NCI-H1436 (cell line): ENCODE measurements at places on chromosomes 5 and 9.

- no peak for DNase-seq
These were observed 122.6 kb downstream of the SAXO1 start for GRCh38 chr9:18910435-18910834.

DNA sequence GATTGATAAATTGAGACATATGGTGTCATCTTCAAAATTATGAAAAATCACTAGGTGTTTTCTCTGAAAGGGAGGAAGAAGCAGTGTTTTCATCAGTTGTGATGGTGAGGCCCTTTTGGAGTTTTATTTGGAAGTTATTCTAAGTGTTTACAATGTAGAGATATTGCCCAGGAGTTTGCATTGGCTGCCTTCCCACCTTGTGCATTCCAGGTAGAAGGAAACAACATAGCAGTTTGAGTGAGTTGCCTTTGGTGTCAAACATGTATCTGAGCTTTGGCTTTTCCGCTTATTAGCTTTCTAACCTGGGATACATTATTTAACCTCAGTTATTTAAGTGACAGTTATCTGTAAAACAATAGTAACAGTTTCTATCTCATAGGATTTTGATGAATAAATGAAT, 122.5 kb downstream of the SCAMP1 start:
- no peak for DNase-seq

- DNase-seq, result no peak
These were observed 42.2 kb upstream of the AFAP1L1 start for GRCh38 chr5:149229298-149229937.

GRCh38 chr5:62954578-62954977, 376.0 kb downstream of the LRRC70 start:
- no peak for DNase-seq

- no peak for DNase-seq
These were observed 10.0 kb upstream of the MATR3 start for GRCh38 chr5:139283252-139284166.
